ENCODE measurements at places on chromosomes 7 and 10.

DNA sequence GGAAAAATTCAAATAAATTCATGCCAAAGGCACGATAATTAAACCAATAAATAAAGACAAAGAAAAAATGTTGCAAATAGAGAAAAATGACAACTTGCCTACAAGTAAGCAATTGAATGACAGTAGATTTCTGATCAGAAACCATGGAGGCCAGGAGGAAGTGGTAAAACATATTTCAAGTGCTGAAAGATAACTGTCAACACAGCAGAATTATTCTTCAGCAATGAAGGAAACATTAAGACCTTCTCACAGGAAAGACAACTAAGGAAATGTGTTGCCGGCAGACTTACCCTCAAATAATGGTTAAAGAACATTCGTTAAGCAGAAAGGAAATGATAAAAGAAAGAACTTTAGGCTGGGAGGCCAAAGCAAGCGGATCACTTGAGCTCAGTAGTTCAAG, 30.4 kb downstream of the RUNDC3B start:
- DNase-seq, result no peak

DNA sequence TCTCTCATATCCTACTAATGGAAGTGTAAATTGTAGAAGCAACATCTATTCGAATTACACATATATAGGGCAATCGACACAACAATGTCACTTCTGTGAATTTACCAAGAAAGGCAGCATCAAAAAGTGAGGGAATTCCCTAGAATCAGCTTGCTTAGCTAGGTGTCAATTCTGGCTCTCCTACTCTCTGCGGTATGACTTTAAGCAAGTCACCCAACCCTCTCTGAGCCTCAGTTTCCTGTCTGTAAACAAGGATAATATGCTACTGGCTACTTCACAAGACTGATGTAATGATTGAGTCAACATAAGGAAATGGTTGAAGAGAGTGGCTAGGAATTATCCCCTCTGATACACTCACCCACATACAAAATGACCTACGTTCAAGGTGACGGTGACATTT, 19.4 kb downstream of the CCDC6 start:
- DNase-seq, result peak; percentile 65

- peak; percentile 32 for DNase-seq
Observed at GRCh38 chr10:12186323-12186722, 9.4 kb downstream of the NUDT5 start.

- DNase-seq, result no peak
Observed at GRCh38 chr10:130542761-130543160, 406.6 kb downstream of the GLRX3 start.

- DNase-seq, result no peak
Observed at GRCh38 chr10:116669080-116669479, 48.3 kb downstream of the PNLIPRP2 start.

DNA sequence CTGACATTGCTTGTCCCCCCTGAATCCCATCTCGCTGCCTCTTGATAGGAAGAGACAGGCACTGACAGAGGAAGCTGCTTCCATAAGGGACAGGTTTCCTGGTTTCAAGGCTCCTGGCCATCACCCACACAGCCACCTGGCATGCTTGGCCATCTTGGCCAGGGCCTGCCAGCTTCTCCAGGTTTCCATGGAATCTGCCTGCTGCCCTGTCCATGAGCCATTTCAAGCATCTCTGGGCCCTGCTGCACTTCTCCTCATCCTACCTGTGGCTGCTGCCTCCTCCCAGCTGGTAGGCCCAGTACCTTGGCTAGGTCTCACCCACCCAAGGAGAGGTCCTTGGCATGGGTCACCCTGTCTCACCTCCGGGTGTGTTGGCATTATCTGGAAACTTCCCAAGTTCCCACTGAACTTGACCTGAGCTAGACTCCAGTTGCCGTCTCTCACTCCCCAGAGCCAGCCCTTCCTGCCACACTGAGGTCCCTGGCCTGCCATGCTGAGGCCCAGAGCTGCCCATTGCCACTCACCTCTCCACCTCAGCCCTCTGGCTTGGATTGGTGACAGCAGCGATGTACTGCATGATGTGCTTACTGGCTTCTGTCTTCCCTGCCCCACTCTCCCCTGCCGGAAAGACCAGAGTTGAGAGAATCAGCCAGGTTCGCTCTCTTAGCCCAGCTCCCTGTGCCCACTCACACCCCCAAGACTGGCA, 2.6 kb downstream of the MYO1G start:
- no peak for DNase-seq

DNA sequence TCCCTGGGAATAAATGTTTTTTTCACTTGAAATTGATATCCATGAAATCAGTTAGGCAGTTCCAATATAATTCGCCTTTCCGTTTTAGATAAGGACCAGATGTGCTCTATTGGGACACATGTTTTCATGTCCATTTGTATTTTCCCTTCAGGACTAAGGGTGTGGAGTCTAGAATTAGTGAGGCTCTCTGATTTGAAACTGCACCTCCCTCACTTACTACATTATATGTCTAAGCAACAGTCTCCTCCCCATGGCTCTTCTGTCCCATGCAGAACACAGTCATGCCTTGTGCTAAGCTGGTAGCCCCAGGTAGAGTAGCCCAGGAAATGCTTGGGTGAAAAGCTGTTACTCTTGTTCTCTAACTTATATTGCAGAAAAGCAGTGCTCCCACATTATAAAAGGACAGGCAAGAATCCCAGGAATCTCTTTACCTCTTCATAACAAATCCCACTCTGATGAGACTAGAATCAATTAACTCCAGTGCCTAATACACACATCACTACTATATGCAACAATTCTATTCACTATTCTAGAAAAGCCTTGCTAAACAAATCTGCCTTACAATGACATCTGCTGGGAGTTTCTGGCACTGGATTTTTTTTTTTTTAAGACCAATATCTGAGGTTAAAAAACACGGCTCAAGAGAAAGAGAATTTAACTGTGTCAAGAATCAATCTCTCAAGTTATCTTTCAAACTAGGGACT, 293.9 kb downstream of the SNX13 start:
- no peak for DNase-seq

DNA sequence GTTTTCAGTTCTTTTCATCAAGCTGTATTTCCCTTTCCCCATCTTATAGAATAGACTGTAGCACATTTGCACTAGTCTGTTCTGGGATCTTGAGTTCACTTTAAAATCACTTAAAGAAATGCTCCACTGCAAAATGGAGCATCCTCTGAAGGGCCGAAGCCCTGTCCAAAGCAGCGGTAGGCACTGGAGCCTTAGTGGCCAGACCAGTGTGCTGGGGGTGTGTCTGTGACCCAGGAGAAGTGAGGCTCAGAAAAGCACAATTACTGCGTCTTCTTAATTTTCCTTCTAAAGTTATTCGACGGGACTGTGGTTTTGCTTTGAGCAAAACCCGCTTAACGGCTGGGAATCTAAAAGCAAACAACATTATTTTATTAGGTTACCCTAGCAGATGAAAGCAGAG, 205.7 kb downstream of the SLC25A13 start:
- no peak for DNase-seq

GRCh38 chr10:101373063-101373462, 19.1 kb downstream of the BTRC start:
- no peak for DNase-seq

- DNase-seq, result no peak
Observed at GRCh38 chr7:40873248-40873647, 738.4 kb downstream of the SUGCT start.

GRCh38 chr7:121083138-121083789, 94.8 kb downstream of the CPED1 start:
- DNase-seq, result no peak

DNA sequence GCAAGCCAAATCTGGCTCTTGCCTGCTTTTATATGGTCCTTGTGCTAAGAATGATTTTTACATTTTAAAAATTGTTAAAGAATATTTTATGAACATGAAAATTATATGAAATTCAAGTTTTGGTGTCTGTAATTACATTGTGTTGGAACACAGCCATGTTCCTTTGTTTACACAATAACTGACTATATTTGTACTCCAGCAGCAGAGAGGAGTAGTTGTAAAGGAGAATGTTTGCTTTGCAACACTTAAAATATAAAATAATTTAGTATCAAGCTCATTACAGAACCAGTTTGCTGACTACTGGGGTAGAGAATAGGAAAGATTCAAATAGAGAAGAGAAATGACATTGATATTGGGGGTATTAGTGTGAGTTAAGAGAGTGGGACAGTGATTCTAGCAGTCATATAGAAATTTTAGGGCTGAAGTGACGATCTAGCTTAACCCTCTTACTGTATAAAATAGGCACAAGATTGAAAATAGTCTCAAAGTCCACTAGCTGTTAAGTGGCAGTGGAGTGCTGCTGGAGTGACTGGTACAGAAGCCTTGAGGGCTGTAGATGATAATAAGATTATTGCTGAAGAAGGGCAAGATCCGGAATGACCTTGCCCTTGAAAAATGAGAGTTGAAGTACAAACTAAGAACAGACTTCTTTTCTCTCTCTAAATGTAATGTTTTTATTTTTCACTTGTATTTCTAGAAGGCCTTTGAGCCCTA, 28.2 kb downstream of the SGPL1 start:
- no peak for DNase-seq

GRCh38 chr10:106716381-106716780, 448.1 kb downstream of the SORCS1 start:
- no peak for DNase-seq

DNA sequence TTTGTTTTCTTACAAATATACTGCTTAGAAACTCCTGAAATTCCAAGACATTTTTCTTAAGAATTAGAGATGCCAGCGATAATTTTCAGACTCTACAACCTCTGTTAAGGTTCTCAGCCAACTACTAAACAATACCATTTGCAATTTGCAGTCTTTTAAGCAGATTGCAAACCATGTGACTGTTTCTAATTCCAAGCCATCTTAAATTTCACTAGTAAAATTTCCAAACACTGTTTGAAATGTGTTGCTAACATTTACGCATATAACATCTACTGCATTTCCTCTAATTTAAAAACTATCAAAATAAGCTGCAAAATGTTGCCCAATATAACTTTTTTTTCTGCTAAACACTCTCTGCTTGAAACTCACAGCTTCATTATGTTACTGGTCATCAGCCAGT, 56.0 kb upstream of the MACROH2A2 start:
- no peak for DNase-seq

GRCh38 chr10:118592675-118593330, 2.6 kb downstream of the PRLHR start:
- DNase-seq, result no peak

DNA sequence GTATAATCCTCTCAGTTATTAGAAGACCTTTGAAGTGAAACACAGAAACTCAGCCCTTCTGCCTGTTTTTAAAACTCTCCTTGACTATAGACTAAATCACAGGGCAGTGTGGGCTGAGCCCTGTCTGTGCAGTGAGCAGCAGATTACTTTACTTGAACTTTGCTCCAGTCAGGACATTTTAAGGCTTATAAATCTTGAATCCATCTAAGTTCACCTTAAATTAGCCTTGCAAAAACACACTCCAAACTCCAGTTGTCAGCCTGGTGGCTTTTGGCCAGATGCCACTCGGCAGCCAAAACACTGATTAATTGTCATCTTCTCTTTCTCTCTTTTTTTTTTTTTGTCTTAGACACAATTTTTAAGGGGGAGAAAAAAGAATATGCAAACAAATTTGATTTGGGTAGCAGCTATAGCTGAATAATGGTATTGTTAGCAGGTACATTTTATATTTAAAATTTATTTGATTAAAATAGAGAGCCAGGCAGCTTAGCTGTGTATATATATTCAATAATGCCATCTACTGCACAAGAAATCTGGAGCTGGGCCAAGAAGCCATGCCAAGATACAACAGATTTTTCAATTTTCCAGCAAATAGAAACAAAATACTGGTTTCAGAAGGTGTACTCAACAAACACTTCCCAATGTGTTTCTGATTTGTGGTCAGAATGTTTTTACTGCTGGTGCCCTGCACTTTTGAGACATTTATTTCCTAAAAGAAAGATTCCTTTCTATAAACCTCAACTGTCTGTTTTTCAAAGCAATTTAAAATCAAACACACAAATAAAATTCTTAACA, 247.7 kb downstream of the TFEC start:
- no peak for DNase-seq

DNA sequence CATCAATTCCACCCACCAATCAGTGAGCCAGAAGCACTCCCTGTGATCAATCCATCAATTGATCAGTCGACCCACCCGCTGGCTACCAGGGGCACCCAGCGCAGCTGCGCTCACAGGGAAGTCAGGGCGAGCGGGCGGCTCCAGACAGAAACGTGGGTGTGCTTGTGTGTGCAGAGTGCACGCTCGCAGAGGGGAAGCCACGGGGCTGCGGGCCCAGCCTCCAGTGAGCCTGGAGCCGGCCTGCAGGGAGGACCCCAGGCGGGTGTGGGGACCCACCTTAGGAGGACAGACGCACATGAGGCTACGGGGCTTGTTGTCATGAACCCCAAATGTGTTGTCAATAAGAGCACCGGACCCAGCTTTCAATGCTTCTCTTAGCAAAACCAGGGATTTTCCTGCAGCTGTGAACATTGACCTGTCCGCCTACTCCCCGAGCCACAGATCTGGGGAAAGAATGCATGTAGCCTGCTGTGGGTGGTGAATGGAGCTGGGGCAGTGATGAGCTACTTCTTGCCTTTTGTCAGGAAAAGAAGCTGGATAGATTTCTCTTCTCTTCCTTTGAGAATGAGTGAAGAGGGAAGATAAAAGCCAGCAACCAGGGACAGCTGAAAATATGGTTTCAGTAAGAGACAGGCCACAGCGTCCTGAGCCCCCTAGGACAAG, 497.8 kb downstream of the DNAJB6 start:
- DNase-seq, result no peak

DNA sequence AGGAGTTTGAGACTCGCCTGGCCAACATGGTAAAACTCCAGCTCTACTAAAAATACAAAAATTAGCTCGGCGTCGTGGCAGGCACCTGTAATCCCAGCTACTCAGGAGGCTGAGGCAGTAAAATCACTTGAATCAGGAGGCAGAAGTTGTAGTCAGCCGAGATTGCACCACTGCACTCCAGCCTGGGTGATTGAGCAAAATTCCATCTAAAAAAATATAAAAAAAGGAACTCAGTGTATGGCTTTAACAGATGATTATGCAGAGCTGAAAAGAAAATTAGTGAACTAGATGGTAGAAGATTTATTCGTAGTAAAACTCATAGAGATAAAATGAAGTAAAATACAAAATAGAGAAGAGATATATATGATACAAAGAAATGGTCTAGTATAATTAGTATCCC, 12.6 kb upstream of the CNOT4 start:
- DNase-seq, result no peak

DNA sequence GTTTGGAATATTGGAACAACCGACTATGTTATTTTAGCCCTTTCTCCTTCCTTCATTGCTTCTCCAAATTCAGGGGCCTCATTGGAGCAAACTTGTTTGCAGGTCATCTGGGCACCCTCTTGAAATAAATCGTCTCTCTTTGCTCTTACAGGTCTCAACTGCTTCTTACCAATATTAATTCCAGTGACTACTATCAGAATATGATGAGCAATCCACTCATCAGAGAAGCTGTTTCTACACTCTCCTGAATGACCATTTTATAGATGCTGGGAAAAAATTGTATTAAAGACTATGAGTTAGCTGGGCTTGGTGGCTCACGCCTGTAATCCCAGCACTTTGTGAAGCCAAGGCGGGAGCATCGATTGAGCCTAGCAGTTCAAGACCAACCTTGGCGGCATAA, 12.5 kb upstream of the HNRNPF start:
- DNase-seq, result no peak

All from activated CD4-positive, alpha-beta T cell treated with anti-CD3 and anti-CD28 coated beads, Interleukin-2, Interleukin-4, amounts not matched to agents 100 ng/mL and 50 ng/mL, durations not matched to agents 16 hours and 8 hours (primary cell).